ENCODE measurements at places on chromosomes 12 and 14. TPM values are rescaled to one million over a fixed set of nuclear protein-coding genes. Genes with fewer than 3 reads are reported as not detected.

The CLEC4A gene
- 0.38 TPM for total RNA-seq

The PTPRR gene
- total RNA-seq: 0.19 TPM

The TAS2R46 gene
- total RNA-seq: not detected

The LRRC10 gene
- 40.5 TPM for total RNA-seq

The BDKRB1 gene
- not detected for total RNA-seq

The SYT1 gene
- 0.38 TPM for total RNA-seq

The CPNE6 gene
- total RNA-seq: not detected

The GDF3 gene
- not detected for total RNA-seq

The LRR1 gene
- total RNA-seq: 5.1 TPM

The RILPL1 gene
- total RNA-seq: 92.4 TPM

The PDE3A gene
- total RNA-seq: 153 TPM

The IFT81 gene
- 9.8 TPM for total RNA-seq

The PRH2 gene
- not detected for total RNA-seq

The CMA1 gene
- total RNA-seq: 1.9 TPM

The PMCH gene
- total RNA-seq: not detected

The MAP3K9 gene
- 1.4 TPM for total RNA-seq

The CNTN1 gene
- 0.46 TPM for total RNA-seq

The SLC16A7 gene
- 108 TPM for total RNA-seq

The KRT3 gene
- total RNA-seq: not detected

The KRT2 gene
- not detected for total RNA-seq

The SYCP3 gene
- not detected for total RNA-seq

The KRT7 gene
- total RNA-seq: 0.59 TPM

The AICDA gene
- total RNA-seq: not detected

The SIRT4 gene
- total RNA-seq: 8.6 TPM

The BEST3 gene
- total RNA-seq: 0.48 TPM

The C12orf56 gene
- not detected for total RNA-seq

The KRT85 gene
- not detected for total RNA-seq

The SRP54 gene
- total RNA-seq: 26.4 TPM

The NOVA1 gene
- 2.4 TPM for total RNA-seq

The GLIPR1L1 gene
- not detected for total RNA-seq

The IAPP gene
- total RNA-seq: not detected

The NFATC4 gene
- total RNA-seq: 25.6 TPM

The TTLL5 gene
- total RNA-seq: 15.1 TPM

The CD27 gene
- 0.30 TPM for total RNA-seq

The IRAK3 gene
- total RNA-seq: 4.0 TPM

The LPAR5 gene
- total RNA-seq: 7.3 TPM

The TAS2R42 gene
- total RNA-seq: not detected

The NCAPD2 gene
- 8.9 TPM for total RNA-seq

The OLR1 gene
- 0.35 TPM for total RNA-seq

The SLC25A21 gene
- total RNA-seq: 0.78 TPM

The LTB4R2 gene
- total RNA-seq: 0.65 TPM

The VCPKMT gene
- 2.5 TPM for total RNA-seq

The GPR84 gene
- total RNA-seq: not detected

The ANKRD33 gene
- not detected for total RNA-seq

The MLH3 gene
- 21.8 TPM for total RNA-seq

The SAMD15 gene
- not detected for total RNA-seq

The TEX22 gene
- total RNA-seq: 1.9 TPM

The P2RX7 gene
- 1.7 TPM for total RNA-seq

The CCDC88C gene
- 2.9 TPM for total RNA-seq

The RNF212B gene
- total RNA-seq: not detected

The CDCA3 gene
- total RNA-seq: 1.3 TPM
